ENCODE measurements at places on chromosomes 12 and 14.

DNA sequence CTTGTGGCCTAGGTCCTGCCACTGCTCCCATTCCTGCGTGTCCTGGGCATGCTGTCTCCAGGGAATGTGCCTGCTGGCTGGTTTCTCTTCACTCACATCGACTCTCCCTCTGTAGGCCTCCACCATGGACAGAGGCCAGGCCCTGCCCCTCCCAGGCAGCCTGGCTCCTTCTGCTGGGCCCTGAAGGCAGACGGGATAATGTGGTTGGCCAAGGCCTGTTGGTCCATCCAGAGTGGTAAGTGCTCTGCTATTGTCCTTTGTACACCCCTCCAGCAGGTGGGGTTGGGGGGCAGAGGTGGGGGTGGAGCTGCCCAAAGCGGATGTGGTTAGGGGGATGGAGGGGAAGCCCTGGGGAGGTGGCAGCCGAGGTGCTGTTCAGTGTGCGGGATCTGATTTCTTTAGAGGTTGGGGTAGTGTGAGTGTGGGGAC is 9.5 kb upstream of the NR4A1 start:
- peak; percentile 78 for DNase-seq

DNA sequence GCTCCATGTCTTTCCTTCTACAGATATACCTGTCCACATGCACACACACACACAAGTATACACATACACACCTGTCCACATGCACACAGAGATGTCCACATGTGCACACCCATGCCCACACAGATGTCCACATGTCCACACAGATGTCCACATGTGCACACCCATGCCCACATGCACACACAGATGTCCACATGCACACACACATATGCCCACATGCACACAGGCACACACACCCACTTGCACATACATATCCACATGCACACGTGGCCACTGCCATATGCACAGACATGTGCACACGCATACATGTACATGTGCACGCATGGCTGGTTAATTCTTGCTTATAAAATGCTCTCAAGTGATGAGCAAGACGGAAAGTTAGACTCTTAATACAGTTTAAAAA is 32.2 kb downstream of the ELK3 start:
- DNase-seq = no peak

- no peak for DNase-seq
Observed at GRCh38 chr12:91920276-91920675, 225.4 kb downstream of the BTG1 start.

DNA sequence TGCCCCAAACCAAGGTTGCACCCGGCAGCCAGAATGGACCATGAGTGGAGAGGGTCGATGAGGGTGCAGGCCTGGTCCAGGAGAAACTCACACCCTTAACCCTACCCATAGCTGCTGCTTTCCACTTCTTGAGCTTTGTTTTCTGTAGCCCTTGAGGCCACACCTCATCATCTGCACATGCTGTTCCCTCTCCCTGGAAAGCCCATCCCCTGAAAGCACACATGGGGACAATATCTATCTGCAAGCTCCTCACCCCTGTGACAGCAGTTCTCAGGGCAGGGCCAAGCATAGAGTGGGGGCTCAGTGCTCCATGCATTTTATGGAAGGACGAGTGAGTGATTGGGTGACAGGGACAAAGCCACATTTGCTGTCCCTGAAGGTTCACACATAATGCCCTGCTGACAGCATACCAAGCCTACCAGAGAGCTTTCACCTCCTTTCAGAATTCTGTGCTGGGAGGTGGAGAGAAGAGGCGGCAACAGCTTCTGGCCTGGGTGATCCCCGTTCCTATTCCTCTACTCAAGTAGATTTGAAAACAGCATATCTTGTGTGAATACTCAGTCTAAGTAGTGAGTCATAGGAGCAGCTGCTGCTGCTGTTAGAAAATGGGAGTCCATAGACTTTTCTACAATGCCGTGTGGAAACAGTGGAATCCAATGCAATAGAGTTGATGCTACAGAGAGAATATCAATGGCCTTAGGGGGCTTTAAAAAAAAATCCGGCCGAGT is 44.6 kb downstream of the SRGAP1 start:
- DNase-seq = no peak

GRCh38 chr12:30805959-30806358 is 51.2 kb upstream of the CAPRIN2 start:
- DNase-seq = no peak

DNA sequence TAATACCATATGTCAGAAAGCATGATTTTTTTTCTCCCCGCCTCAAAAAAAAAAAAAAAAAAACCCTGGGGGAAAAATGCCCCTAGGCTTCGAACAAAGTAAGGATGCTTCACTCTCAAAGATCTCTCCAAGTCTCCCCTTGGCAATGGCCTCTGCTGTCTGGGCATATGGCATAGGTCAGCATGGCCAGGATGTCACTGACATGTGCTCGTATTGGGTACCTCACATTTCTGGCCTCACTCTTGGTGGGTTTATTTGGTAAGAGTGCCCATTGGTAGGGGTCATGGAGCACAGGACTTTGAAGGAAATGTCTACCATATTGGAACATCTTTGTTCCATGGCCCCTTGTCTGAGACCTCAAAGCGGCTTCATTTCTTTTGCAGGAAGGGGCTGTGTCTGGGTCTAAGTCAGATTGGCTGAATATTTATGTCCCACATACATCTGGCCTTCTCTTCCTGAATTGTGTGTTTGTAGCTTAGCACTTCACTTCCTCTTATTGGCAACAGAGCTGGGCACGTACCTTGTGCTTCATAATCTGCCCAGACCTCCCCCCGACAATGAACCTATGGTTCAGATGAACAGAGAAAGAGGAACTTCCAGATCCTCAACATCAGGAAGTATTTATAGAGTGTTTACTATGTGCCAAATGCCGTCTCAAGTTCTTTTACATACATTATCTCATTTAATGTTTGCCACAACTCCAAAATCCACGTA is 36.3 kb upstream of the OAS1 start:
- no peak for DNase-seq

DNA sequence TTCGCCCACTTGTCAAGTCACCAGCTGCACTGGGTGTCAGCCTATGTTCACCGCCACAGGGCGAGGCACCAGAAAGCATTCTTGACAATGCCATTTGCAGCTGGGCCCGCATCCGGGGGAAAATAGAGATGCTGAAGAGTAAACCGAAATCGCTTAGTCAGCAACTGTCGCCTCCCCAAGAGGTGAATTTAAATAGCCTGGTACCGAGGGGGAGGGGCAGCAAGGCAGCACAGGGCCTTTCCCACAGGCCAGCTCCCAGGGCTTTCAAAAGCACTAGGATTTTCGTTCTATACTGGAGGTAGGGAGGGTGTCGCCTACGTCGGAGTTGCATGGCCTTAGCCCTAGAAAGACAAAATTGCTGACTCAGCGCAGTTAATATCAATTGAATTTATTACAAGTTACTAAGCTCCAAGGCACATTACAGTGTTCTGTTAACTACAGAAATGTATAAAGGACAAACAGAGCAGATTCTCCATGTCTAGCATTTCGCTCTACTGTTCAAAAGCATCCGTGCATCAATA is 4.3 kb downstream of the IRF2BPL start:
- peak; percentile 93 for DNase-seq

GRCh38 chr12:47882781-47883546 is 21.8 kb downstream of the VDR start:
- DNase-seq = no peak

- peak; percentile 39 for DNase-seq
Observed at GRCh38 chr12:4140581-4141301, 132.8 kb upstream of the CCND2 start.

DNA sequence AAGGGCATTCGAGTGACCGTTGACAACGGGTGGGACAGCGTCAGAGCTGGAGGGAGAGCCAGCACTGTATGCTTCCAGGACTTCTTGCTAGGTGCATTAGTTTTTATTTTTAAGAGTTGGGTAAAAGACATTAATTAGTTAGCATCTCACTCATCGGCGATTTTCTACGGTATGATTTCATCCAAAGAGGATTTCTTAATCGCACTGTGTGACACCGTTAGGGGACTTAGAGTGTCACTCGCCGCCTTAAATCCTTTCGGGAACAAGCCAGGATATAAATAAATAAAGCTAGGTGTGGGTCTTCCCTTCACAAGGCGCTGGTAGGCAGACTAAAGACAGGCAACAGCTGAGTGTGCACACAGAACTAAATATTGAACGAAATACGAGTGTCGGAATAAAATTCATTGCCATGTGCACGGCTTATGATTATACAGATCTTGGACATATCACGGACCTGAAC is 869 bp upstream of the NOVA1 start:
- DNase-seq = no peak

DNA sequence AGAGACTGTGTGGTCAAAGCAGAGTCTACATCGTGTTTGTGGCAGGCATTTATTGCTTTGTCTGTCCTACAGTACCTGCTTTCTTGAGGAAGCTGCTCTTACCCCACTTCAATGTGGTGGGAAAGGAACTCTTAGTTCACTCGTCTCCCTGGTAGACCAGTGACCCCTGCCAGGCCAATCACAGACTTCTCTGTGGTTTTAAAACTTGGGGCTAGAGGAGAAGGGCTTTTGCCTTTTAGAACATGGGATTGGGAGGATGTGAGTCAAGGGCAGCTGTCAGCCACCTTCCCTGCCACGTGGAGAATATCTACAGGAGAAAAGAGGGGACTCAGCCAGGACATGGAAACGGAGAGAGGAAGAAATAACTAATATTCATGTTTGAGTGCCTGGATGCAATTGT is 36.8 kb upstream of the TMED10 start:
- no peak for DNase-seq

- DNase-seq = no peak
Observed at GRCh38 chr14:73696466-73697400, 17.5 kb downstream of the PNMA1 start.

GRCh38 chr12:6158749-6159148 is 34.3 kb upstream of the VWF start:
- DNase-seq = no peak

- DNase-seq = no peak
Observed at GRCh38 chr12:22064968-22065367, 18.9 kb downstream of the CMAS start.

GRCh38 chr12:6052940-6053329 is 71.5 kb downstream of the VWF start:
- DNase-seq = no peak

DNA sequence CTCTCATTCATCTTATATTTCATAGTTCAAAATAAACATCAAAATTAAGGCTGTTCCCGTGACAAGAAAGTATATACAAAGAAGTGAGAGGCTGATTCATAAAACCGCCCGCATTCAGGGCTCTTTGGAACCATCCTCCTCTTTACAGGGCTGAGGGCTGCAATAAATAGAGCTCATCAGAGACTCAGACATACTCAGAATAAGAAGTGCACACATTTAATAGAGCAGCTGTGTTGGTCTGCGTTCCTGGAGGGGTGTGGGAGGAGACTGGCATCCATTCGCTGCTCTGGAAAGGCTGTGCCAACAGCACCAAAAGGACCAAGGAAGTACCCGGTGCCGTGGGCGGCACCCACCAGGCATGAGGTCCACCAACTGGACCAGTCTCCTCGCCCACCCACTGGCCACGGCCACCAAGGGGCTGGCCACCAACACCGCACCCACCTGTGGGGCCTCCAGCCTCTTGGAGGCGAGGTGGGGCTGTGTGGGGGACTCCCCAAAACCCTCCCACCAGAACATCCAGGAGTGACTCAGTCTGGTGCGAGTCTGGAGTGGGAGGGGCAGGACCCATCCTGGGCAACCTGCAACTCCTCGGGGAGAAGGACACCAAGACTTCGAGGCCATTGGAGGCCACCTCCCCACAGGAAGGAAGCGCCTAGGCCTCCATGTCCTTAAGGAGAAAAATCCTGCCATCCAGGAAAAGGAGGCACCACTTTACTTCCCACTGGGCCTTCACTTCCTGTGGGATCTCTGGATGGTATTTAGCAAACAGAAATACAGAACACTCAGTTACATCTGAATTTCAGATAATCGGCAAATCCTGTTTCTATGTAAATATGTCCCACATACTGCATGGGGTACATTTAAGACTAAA is 32.7 kb downstream of the VCPKMT start:
- no peak for DNase-seq

- DNase-seq = no peak
Observed at GRCh38 chr12:117011988-117012805, 87.0 kb downstream of the TESC start.

- DNase-seq = no peak
Observed at GRCh38 chr12:109125791-109126190, 9.4 kb downstream of the ACACB start.

DNA sequence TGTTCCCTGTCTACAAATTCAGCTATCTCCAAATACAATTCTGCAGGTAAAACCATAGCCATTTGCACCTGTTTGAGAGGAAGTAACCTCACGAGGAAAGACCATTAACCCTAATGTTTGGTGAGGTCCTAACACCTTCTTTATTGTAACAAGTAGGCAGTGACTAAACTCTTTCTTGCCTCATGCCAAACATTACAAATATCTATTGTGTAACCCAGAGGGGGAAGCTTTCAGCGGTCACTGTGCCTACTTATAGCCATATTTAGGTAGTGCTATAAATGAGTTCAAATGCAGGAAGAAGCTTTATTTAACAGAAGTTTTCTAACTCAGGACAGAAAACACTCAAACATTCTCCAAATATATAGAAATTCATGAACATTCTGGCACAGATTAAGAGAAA is 252.7 kb downstream of the LRFN5 start:
- DNase-seq = no peak

- peak; percentile 87 for DNase-seq
Observed at GRCh38 chr12:5022465-5023061, 21.1 kb upstream of the KCNA5 start.

- DNase-seq = no peak
Observed at GRCh38 chr14:71250791-71251190, 343.5 kb downstream of the PCNX1 start.

GRCh38 chr14:102154821-102155549 is 15.3 kb downstream of the WDR20 start:
- no peak for DNase-seq

GRCh38 chr12:79452906-79453305 is 237.9 kb downstream of the PAWR start:
- DNase-seq = no peak

GRCh38 chr12:16359512-16360491 is 12.4 kb downstream of the MGST1 start:
- peak; percentile 81 for DNase-seq

DNA sequence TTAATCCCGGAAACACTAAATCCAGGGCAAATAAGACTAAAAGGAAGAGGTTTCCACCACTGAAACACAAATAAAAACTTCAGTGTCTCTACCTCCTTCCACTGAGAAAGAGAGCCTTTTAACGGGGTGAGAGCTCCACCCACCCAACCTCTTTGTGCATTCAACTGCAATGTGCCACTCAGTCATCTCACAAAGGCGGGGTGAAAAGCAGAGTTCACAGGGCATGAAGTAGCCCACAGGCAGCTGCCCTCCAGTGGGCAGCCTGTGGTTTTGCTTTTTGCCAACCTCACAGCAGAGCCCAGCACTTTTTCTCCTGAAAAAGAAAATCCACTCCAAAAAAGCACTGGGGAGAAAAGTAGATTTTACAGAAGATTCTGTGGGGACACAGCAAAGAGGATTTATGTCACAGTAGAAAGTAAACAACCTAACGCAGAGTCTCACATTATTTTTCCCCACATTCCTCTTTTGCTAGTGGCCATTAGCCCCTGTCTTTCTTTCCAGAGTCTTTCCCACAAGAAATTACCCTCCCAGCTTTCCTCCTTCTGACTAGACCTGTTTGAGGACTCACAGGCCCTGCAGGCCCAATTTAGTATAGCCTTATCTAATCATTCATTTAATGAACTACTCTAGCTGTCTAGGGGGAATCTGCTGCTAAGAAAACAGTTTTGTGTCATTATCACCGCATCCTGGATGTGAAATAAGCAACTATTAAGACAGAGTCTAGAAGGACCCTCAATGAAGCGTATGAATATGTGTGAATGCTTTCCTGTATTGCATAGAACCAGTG is 753.8 kb upstream of the FOXG1 start:
- DNase-seq = peak; percentile 46
